CD4-positive, alpha-beta memory T cell (primary cell): ENCODE measurements at places on chromosomes 2 and 18.

DNA sequence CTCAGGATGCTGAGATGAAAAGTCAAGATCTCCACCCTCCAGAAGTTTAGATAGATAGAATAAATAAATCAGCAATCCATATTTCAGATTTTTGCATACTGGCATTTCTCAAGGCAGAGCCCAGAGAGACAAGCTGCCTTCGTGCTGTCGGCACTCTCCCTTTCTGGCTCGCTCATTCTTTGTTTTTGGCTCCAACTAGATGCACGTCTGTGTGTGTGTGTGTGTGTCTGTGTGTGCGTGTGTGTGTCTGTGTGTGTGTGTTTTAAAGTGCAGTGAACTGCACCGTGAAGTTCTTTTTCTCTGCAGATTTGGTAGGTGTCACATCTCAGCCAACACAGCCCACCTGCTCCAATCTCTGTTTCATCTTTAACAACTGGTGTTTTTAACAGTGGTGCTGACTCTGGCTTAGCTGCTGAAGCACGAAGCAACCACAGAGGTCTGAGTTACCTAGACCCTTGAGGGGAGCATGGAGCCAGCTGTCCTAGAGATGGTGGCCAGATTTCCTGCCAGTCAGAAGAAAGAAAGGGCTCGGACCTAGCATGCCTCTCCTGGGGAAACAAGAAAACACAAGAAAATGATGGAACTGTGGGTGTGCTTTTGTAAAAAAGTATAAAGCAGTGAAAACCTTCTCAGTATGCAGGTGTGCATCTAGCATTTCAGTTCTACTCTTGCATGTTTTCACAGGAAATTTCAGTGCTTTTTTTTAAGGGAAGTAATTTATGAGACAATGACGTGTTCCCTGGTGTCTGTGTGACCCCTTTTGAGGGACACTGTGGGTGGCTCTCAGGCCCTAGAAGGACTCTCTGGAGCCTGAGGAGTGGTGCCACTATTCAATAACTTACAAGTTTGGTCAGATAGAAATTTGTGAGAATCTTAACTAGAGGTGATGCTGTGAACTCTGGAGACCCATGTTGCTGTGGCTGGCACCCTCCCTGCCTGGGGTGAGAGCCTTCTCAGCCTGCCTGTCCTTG lies 364.3 kb downstream of the RNF144A start:
- DNase-seq, result no peak

DNA sequence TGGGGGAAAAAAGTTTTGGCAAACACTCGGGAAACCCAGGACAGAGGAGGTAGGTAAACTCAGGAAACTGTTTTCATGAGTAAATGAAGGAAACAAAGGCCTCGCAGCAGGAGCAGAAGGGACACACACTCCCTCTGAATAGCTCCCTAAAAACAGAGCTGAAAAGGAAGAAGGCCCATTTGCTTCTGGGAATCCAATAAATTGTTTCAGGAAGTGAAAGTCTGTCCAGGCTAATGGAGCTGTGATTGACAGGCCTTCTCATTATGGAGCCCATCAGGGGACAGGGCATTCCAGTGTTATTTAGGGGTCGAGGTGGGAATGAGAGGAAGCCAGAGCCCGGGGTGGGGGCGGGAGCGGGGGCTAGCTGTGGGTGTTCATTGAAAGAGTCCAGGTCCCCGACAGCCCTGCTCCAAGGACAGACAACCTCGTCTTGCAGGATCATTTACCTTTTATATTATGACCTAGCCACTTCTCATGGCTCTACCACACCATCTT lies 81.2 kb downstream of the GBX2 start:
- no peak for DNase-seq

- no peak for DNase-seq
Observed at GRCh38 chr2:235934059-235934773, 234.0 kb downstream of the GBX2 start.

DNA sequence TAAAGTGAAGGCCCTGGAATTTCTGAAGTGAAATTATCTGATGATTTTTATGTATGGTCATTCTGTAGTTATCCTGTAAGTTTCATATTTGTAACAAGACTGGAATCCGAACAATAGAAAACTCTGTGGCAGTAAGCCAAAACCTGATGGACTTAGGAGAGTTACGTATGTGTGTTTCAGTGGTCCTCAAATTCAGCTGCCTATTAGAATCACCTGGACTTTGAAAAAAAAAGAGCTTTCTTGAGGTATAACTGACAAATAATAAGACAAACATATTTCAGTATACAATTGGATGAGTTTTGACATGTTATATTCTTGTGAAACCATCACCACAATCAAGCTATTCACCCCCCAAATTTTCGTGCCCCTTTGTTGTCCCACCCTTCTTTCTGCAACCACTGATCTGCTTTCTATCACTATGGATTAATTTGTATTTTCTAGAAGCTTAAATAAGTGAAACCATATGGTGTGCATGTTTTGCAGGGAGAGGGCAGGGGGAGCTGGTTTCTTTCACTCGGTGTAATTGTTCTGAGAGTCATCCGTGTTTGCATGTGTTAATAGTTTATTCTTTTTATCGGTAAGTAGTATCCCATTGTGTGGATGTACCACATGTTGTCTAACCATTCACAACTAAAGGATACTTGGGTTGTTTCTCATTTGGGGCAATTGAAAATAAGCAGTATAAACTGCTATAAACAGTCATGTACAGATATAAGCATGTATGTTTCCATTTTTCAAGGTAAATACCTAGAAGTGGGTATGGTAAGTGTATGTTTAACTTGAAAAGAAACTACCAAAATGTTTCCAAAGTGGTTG lies 50.2 kb upstream of the EML4 start:
- DNase-seq, result no peak

DNA sequence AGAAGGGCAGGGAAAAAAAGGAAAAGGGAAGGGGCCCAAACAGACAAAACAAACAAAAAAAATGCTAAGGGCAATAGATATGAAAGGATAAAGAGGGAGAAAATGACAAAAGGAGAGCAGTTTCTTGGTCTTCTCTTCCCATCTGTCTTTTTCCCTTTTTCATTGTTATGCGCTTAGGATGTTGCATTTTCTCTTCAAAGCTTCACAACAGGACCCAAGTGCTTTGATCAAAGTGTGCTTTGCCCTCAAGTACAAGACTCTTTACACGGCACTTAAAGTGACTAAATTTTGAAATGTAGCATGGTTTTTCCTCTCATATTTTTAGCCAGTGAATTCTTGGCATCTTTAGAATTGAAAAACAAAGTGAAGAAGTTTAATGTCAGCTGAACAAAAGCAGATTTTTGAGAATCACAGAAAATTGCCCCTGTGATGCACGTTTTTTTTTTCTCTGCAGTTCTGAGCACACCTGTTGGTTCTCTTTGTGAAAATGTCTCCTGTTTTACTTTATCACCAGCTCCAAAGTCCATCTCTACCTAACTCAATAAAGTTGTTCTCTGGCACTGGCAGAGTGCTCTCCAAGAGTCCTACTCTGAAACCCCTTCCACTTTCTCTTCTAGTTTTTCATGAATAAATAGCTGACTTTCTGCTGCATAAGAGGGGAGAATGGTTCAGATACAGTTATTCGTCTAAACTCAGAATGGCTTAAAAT lies 126.6 kb downstream of the KCNH7 start:
- no peak for DNase-seq

DNA sequence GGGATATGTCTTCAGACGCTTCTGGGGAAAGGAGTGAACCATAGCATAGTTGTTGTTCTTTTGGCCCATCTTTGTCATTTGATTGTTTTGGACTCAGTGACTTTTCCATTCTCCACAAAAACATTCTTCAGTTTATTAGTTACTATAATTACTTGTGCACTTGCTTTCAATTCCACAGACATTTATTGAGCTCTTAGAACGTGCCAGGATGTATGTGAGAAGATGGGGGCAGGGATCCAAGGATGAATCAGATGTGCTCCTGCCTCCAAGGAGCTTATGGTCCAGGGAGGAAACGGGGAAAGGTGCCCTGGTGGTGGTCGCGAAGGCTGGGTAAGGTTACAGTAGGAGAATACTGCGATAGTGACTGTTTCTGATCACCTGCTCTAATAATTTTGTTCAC lies 6.9 kb upstream of the SLC4A3 start:
- no peak for DNase-seq

DNA sequence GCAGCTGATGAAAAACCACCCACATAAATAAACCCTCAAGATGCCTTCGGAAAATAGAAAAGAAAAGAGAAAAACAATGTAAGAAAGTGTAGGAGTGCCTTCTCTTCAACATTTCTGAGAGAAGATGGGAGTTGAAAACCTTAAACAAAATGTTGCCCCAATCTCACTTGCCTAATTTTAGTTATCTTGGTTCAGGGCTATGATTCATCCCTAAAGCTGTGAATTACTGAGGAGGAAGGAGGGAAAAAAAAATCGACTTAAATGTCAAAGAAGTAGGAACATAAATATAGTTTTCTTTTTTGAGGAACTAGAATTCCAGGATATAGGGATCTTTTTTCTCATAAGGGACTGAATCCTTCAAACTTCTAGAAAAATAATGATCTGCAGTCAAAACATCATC lies 360.3 kb downstream of the TGIF1 start:
- DNase-seq, result no peak

DNA sequence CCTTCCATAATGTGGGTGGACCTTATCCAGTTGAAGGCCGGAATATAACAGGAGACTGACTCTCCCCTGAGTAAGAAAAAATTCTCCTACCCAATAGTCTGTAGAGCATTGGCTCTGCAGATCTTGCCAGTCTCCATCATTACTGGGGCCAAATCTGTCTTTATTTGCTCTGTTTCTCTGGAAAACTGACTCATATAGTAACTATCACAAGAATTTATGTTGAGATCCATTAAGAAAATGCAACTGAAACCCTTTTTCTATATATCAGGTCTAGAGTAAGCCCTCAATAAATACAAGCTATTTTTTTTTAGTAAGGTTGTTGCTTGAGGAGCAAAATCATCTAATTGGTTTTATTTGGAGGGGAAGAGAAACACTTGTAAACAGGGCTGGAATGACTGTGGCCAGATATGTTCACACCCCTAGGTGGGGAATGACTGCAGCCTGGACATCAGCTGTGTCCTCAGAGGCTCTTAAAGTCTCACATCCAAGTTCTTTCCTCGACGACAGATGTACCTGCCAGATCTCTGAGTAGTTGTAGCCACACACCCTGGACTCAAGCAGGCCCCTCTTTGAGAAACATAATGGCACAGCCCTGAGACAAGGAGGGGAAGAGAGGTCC lies 339.7 kb downstream of the TNS1 start:
- DNase-seq, result no peak

- DNase-seq, result no peak
Observed at GRCh38 chr2:181894381-181894780, 2.9 kb downstream of the ITPRID2 start.

DNA sequence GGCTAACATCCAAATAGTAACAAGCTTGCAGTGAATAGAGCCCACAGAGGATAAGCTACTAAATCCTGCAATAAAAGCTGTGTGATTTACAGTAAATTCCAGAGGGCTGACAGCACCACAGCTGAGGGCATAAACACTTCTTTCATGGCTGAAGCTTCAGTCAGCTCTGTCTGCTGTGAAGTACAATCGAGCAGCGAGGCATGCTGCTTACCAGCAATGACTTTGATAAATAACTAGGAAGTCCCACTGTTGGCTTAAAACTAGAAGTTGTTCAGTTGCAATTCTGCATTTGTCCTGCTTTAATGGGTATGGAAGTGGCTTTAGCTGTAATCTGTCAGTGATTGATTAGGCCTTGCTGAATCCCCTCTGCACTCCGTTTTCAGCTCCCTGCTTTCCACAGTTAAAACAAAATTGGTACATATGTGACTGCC lies 65.2 kb upstream of the FIGN start:
- no peak for DNase-seq

- no peak for DNase-seq
Observed at GRCh38 chr18:55047546-55047945, 88.3 kb upstream of the CCDC68 start.

DNA sequence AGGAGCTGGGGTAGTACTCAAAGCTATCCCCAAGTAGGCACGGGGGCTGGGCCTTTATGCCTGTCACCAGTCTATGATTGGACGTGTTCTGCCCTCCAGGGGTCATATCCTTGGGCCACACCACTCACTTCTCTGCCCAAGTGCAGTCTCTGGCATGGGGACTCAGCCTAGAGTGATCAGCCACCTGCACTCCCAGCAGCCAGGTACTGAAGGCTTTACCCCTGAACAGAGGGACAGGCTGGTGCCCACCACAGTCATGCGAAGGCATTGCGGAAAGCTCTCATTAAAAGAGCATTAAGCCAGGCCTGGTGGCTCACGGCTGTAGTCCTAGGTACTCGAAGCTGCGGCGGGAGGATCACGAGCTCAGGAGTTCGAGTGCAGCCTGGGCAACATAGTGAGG lies 199.4 kb downstream of the AGAP1 start:
- no peak for DNase-seq

DNA sequence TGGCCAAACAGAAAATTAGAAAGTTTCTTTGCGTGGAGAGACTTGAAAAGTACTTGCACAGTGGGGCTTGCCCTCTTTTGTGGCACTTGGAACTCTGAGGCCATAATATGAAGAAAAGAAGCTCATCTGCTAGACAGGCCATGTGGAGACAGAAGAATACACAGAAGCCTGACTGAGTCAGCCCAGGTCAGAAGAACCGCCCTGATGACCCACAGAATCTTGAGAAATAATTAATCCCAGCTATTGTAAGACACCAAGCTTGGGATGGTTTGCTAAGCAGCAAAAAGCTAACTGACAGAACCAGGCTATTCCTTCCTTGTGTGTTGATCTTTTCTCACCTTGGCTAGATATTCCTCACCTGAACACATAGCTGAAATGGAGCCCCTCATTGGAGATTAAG lies 33.7 kb downstream of the G6PC2 start:
- no peak for DNase-seq

DNA sequence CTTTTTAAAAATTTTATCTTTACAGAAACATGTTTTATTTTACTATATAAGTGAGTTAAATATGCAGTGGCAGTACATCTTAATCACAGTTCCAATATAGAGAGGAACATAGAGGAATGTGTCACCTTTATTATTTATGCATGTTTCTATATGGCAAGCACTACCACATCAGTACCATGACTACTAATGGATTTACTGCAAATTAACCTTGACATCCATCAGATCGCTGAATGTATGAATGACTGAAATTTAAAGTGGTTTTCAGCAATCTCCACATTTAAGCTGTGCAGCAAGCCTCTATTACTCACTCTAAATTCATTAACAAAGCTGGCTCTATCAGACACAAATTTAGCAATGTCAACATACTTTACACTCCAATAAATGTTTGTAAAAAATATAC lies 790.6 kb downstream of the NRXN1 start:
- DNase-seq, result no peak

GRCh38 chr18:54807303-54807702 lies 21.0 kb upstream of the RAB27B start:
- no peak for DNase-seq

DNA sequence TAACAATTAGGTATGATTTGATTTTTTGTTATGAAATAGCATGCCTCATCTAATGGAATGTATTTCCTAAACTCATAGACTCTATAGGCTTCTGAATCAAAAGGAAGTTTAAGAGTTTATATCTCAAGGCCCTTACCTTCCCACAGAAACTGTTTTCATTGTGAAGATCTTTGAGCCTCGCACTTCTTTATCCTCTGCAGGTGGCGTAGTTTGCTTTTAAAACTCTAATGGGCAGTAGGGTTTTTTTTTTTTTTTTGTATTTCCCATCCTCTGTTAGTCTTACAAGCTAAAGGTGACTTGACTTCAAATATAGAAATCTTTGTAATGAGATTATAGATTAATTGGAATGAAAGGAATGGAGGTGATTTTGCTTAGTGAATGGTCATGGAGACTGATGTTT lies 28.3 kb downstream of the DYNC2LI1 start:
- DNase-seq, result no peak

- DNase-seq, result no peak
Observed at GRCh38 chr18:12679183-12679786, 21.4 kb upstream of the SPIRE1 start.

- DNase-seq, result no peak
Observed at GRCh38 chr2:219453671-219454590, 19.3 kb downstream of the SPEG start.
